MV-4-11 (cell line): ENCODE measurements at places on chromosomes 1 and 21.

DNA sequence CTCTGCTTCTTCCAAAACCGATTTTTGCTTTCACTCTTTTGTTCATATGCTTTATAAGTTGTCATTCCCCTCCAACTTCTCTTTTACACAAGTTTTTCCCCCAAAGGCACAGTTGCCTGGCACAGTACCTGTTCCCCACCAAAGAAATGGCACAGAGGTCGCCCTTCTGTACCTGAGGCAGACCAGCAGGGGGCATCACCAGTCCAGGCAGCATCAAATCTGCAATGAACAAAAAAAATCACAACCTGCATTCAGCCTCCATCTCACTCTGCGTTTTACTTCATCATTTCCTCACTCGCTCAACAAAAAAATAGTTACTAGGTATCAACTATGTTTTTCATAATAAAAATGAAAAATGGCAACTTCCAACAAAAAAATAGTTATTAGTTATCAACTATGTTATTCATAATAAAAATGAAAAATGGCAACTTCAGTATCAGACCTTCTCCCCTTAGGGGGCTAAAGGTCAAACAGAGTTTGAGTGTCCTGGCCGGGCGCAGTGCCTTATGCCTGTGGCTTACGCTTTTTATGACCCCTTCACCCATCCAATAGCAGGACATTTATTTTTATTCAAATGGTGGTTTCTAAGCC lies 4.1 kb downstream of the EIF2D start:
- DNase-seq = no peak

DNA sequence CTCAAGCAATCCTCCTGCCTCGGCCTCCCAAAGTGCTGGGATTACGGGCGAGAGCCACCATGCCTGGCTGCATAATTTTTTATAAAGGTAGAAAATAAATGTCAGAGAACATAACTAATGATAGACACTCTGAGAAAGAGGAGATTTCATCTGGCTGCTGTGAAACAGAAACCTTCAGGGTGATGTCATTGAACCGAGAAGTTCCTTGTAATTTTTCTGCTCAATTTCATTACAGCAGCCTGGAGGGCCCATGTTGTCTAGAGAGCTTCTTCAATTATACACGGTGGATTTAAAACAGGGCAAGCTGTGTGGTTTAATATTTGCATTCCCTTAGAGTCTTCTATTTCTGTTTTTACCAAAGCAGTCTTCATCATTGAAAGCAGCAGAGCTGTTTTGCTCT lies 64.3 kb upstream of the MORC3 start:
- no peak for DNase-seq

DNA sequence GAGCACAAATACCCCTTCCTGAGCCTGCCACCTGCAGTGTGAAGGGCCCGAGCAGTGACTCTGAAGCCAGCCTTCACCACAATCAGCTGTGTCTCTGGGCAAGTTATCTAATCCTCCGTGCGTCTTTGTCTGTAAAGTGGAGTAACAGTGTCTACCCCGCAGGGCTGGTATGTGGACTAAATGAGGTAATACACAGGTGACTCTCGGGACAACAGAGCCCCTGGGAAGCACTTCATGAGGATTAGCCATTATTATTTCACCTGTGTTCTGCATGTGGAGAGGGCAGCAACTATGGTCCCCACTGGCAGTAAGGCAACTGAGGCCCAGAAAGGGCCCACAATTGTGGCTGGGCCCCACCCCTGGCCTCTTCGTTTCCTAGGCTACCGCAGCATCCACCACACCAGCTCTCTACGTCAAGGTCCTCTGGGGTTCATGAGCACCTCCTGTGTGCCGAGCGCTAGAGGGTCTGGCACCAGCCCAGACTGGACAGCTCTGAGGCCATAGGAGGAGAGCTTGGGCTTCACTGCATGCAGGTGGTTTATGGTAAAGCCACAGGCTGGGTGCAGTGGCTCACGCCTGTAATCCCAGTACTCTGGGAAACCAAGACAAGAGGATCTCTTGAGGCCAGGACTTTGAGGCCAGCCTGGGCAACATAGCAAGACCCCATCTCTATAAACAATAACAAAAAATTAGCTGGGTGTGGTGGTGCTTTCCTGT lies 41.3 kb upstream of the LRP8 start:
- DNase-seq = no peak

GRCh38 chr1:22362626-22363402 lies 88.8 kb upstream of the ZBTB40 start:
- no peak for DNase-seq

- DNase-seq = no peak
Observed at GRCh38 chr1:214989341-214989740, 93.2 kb upstream of the KCNK2 start.

DNA sequence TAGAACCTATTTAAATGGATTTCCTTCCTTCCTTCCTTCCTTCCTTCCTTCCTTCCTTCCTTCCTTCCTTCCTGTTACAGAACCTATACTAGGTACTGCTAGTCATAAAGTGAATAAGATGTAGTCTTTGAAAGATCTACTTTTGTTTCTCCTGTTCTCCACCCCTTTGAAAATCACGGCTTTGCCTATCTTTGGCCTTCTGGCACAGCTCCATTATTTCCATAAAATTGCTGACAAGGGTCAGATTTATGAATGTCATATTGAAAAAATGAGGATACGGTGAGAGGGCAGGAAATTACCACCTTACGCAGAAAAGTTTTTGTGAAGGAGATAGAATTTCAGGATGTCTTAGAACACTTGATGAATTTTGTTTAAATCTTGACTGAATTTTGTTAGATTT lies 18.1 kb upstream of the HMCN1 start:
- DNase-seq = no peak

GRCh38 chr1:201463071-201463552 lies 5.9 kb downstream of the PHLDA3 start:
- peak; percentile 18 for DNase-seq

DNA sequence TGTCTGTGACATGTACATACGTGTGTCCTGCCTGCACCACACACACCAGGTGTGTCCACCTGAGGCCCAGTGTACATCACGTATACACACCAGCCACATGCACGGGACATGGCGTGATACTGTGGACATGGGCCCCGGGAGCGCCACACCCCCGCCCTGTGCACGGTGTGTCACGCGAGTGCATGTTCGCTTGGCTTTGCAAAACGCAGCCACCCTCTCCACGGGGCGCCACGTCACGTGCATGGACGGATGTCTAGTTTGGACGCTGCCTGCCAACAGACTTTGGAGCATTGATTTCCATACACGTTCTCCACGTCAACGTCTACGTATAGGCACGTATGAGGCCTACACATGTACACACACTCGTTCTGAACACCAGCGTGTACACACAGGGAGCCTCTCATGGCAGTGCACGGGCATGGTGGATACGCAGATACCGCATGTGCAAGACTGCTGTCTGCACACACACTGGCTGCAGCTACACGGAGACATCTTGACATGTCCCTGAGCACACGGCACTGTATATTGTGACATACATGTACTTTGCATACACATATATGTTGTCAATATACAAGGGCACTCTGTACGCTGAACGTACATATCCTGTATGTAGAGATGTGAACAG lies 2.7 kb downstream of the TMEM240 start:
- DNase-seq = no peak

- DNase-seq = no peak
Observed at GRCh38 chr21:31874812-31875212, 2.0 kb downstream of the HUNK start.

GRCh38 chr1:229885568-229886495 lies 181.2 kb upstream of the GALNT2 start:
- no peak for DNase-seq
